ENCODE measurements at places on chromosomes 12 and 14.

DNA sequence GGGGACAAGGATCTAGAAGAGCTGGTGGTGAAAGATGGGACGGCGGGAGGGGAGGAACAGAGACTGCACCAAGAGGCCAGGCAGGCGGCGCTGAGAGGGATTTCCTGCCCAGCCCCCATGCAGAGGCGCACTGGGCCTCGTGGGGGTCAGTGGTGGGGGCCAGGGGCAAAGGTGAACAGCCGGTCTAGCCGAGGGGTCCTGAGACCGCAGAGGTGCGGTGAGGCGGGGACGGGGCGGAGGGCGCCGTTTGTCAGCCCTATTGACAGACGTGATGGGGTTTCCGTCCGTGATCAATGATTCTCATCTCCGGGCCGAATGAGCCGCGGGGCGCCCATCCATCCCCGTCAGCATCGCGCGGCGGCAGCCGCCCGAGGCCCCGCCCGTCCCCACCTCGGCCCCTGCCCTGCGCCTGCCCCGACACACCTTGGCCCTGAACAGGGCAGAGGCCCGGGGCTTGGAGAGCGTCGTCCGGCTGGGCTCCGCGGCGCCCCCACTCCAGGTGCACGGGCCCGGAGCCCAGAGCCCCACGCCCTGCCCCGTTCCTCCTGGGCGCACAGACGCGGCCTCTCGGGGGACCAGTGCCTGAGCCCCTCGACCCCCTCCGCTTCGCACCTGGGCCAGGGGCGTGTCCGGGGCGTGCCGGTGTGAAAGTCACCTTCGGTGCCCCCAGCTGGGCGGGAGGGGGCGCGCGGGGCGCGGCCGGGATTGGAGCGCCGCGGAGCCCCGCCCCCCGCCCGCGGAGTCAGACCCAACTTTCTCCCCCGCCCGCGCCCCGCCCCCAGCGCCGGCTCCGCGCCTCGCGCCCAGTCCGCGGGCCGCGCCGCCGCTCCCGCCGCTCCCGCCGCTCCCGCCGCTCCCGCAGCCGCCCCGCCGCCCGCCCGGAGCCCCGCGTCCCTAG lies at the start of gene NXPH4:
Gene NXPH4, plus strand, starts transcription at position 781 of the 898 bp plus-strand sequence. CDS start 176 bp downstream, outside the sequence.
- DNase-seq: no peak

DNA sequence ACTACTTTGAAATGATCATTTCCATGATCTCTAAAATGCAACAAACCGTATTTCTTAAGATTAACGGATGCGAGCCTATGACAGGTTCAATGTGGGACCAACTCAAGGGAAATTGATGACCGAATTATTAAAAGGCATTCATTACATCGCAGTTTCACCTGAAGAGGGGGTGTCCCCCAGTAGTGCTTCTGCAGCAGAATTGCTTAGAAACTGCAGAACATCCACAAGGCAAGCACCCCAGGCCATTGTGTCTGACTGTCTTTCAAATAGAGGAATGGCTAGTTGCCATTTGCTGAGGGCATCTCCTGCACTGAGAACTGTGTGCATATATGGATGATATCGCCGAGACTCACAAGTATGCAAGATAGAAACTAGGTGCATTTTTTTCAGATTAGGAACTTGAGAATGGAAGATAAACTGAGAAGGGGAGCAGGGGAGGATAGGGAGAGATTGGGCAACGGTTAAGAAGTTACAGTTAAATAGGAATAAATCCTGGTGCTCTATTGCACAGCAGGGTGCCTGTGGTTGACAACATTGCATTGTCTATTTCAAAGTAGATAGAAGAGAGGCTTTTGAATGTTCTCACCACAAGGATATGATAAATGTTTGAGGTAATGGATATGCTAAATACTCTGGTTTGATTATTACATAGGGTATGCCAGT lies 234.3 kb upstream of the PLEKHG7 start:
- DNase-seq: peak; percentile 25

- DNase-seq: no peak
These were observed 11.0 kb downstream of the PAPLN start for GRCh38 chr14:73248108-73248868.

DNA sequence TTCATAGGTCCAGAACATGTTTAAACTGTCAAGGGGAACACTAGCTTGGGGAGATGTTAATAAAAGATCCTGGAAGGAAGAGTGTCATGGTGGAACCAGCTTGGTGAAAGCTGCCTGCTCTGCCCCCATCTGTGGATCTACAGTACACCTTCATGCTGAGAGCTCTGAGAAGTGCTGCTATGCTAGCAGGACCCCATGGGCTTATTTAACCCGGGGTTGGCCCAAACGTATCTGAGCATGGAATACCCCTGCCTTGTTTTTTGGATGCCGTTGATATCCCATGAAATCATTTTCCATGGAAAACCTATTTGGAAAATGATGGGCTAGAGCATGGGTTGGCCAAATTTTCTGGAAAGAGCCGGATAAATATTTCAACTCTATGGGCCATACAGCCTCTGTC lies 14.2 kb downstream of the UBE3B start:
- DNase-seq: no peak

DNA sequence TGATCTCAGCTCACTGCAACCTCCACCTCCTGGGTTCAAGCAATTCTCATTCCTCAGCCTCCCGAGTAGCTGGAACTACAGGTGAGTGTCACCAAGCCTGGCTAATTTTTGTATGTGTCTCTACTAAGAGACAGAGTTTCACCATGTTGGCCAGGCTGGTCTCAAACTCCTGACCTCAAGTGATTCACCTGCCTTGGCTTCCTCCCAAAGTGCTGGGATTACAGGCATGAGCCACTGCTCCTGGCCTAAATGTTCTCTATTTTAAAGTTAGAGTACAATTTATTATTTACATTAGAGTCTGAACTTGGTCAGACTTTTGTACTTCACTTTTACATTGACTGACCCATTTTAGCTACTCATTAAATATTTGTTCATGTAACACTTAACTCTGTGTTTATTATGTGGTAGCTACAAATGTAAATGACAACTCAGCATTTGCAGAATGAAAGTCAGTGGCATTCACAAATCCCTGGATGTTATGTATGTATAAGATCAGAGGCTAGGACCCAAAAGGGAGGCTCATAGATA lies 409.6 kb downstream of the APAF1 start:
- no peak for DNase-seq

GRCh38 chr14:64891839-64892375 lies 12.2 kb upstream of the SPTB start:
- peak; percentile 75 for DNase-seq

DNA sequence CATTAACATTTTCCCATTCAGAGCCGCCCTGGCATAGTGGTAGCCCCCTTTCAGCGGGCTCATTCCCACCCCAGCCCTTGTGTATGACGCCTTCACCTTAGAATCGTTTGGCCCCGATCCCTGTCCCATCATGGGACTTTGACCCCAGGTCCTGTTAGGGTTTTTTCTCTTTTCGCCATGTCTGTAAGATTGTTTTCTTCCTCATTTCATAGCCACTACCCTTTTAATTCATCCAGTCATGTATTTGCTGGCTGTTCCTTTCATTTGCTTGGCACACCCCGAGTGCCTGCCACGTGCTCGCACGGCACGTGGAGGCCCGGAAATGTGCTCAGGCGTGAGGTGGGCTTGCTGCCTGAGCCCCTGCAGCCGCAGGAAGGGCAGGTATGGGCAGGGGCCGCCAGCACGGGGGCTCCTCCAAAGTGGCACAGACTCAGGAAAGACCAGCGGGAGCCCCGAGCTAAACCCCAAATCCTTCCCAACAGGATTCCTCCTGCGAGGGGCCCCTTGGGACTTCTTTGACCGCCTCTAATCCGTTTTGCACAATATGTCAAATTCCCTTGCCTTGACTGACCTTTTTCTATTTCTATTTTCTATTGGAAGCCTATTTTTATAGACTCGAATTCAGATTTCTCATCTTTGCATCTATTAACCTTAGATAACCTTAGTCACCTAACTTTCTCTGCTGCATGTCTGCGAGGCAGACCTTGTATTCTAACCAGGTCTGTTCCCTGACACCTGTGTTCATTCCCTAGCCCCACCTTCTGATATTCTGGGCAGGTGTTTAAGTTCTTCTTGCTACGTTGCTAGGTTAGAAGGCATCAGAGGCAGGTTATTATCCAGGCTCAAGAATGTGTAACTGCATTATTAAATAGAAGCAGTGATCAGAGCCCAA lies 114.8 kb downstream of the EML1 start:
- DNase-seq: no peak

DNA sequence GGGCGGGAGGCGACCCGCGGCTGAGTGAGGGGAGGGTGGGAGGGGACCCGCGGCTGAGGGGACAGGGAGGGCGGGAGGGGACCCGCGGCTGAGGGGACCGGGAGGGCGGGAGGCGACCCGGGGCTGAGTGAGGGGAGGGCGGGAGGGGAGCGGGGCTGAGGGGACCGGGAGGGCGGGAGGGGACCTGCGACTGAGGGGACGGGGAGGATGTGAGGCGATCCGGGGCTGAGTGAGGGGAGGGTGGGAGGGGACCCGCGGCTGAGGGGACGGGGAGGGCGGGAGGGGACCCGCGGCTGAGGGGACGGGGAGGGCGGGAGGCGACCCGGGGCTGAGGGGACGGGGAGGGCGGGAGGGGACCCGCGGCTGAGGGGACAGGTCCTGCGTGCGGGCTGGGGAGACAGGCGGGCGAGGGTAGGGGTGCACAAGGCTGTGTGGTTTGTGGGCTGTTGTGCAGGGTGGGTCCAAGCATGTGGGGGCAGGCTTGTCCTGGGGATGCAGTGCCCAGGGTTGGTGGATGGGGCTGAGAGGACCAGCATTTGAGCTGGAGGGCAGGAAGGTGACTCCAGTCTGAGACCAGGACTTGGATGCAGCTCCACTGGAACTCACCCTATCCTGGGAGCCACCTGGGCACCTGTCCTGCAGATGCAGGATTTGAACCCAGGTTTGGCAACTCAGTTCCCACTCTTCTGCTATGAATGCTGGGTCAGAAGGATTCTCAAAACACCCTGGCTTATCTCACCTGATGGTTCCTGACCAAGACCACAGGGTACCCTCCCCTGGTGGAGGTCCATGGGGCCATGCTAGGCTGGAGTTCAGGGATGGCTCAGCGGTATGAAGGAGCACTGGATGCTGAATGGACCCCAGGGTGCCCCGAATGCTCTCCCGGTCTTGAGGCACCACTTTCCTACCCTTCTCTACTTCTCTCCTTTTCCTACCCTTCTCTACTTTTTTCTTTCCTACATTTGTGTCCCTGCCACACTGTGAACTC lies 9.4 kb downstream of the PLD4 start:
- DNase-seq: no peak

DNA sequence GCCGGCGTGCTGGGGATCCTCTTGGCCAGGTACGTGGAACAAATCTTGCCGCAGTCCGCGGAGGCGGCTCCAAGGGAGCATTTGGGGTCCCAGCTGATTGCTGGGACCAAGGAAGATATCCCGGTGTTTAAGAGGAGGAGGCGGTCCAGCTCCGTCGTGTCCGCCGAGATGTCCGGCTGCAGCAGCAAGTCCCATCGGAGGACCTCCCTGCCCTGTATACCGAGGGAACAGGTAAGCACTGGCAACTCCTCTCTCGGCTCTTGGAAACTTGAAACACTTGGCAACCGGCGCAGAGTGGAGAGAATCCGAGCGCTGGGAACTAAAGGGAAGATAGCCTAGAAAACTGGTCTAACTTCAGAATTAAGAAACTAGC lies 1.7 kb downstream of the PDE3A start:
- no peak for DNase-seq

GRCh38 chr14:55354500-55354899 lies 57.1 kb downstream of the ATG14 start:
- DNase-seq: peak; percentile 70

DNA sequence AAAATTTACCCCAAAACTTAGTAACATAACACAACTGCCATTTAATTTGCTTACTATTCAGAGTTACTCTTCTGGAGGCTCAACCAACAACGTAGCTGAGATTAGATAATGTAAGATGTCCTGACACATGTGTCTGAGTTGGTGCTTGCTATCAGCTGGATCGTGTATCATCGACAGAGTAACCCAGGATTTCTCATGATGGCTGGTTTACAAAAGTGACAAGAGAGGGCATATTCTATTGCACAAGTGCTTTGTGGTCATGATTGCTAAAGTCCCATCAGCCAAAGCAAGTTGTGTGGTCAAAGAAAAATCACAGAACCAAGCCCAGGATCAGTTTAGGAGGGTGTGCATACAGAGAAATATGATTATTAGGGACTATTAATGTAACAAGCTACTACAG lies 73.4 kb downstream of the CAPZA3 start:
- DNase-seq: no peak

GRCh38 chr14:63045612-63046320 lies 508 bp upstream of the KCNH5 start:
- no peak for DNase-seq

DNA sequence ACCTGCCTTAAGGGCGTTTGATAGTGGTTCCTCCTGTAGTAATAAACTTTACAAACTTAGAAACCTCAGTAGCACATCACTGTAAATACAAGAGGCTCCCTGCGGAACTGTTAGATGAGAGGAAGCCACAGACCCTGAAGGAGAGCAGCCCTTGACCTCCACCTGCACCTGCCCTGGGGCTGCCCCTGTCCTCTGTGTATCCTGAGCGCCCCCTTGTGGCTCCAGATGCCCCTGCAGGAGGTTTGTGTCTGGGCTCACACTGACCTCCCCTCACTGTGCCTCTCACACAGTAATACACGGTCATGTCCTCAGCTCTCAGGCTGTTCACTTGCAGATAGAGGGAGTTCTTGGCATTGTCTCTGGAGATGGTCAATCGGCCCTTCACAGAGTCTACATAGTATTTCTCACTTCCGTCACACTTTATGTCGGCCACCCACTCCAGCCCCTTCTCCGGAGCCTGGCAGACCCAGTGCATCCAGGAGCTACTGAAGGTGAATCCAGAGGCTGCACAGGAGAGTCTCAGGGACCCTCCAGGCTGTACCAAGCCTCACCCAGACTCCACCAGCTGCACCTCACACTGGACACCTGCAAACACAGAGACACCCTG lies 1059.8 kb downstream of the TMEM121 start:
- DNase-seq: peak; percentile 72

- no peak for DNase-seq
These were observed 200.0 kb downstream of the FOXG1 start for GRCh38 chr14:28966416-28967233.
